ENCODE measurements at places on chromosomes 13 and 19. TPM values are rescaled to one million over a fixed set of nuclear protein-coding genes. Genes with fewer than 3 reads are reported as not detected.

GRCh38 chr13:113584870-113585671 is 518 bp downstream of the TFDP1 start:
- peak; percentile 71 for DNase-seq

DNA sequence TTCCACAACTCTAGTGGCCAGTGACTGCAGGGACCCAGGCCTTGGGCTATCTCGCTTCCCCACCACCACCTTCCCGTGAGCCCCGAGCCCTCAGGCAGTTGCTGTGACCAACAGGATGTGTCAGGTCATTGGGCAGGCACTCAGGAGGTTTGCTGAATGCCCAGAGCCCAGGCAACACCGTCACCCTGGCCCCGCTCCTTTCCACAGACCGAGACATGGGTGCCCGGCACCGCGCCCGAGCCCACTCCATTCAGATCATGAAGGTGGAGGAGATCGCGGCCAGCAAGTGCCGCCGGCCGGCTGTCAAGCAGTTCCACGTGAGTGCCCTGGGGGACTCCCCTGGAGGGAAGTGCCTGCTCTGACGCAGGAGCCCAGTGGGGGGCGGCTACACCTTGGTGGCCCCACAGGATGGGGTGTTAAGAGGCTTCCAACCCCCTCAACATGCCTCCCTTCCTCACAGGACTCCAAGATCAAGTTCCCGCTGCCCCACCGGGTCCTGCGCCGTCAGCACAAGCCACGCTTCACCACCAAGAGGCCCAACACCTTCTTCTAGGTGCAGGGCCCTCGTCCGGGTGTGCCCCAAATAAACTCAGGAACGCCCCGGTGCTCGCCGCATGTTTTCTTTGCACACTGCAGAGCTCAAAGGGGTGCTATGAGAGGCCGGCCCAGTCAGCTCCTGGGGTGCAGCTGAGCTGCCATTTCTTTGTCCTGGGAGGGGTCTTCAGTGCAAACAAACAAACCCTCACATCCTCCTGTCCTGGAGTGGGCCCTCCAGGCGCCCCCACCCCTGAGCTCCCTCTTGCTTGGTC is 3.2 kb downstream of the RPL18A start:
- no peak for DNase-seq

GRCh38 chr13:30193279-30194234 is 113.8 kb downstream of the KATNAL1 start:
- no peak for DNase-seq

- DNase-seq: no peak
Measured at GRCh38 chr19:16336571-16336970, 11.9 kb downstream of the KLF2 start.

GRCh38 chr19:31350693-31351055 is 1.4 kb upstream of the TSHZ3 start:
- no peak for DNase-seq

- no peak for DNase-seq
Measured at GRCh38 chr13:70311191-70311590, 202.9 kb upstream of the KLHL1 start.

- no peak for DNase-seq
Measured at GRCh38 chr13:73697166-73697565, 437.0 kb downstream of the KLF12 start.

- DNase-seq: no peak
Measured at GRCh38 chr13:43354153-43354945, 331.0 kb downstream of the DNAJC15 start.

- no peak for DNase-seq
Measured at GRCh38 chr13:110643768-110644421, 28.6 kb downstream of the NAXD start.

DNA sequence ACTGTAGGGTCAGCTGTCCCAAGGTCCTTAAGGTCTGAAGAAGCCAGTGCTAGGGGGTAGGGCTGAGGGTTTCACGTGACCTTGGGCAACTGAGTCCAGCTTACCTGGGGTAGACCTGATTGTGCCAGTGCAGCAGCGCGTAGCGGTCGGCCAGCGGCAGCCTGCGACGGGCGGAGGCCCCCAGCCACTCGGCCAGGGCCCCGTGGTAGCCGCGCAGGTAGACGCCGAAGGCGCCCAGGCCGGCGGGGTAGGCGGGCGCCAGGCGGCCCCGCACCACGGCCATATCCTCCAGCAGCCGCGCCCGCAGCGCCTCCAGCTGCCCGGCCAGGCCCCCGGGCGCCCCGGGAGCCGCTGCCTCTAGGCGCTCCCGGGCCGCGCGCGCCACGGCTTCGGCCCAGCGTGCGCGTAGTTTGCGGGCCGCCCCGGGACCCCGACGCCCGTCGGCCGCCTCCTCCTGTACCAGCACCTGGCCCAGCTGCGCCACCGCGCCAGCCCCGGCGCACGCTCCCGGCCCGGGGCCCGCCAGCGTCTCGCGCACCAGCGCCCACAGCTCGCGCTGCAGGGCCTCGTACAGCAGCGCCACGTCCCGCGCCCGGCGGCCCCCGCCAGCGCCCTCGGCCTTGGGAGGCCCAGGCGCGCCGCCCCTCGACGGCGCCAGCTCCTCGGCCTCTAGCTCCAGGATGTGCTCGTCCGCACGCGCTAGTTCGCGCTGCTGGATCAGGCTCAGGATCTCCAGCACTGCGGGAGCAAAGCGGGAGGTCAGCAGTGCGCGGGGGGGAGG is 10.9 kb downstream of the EXOC3L2 start:
- DNase-seq: no peak

DNA sequence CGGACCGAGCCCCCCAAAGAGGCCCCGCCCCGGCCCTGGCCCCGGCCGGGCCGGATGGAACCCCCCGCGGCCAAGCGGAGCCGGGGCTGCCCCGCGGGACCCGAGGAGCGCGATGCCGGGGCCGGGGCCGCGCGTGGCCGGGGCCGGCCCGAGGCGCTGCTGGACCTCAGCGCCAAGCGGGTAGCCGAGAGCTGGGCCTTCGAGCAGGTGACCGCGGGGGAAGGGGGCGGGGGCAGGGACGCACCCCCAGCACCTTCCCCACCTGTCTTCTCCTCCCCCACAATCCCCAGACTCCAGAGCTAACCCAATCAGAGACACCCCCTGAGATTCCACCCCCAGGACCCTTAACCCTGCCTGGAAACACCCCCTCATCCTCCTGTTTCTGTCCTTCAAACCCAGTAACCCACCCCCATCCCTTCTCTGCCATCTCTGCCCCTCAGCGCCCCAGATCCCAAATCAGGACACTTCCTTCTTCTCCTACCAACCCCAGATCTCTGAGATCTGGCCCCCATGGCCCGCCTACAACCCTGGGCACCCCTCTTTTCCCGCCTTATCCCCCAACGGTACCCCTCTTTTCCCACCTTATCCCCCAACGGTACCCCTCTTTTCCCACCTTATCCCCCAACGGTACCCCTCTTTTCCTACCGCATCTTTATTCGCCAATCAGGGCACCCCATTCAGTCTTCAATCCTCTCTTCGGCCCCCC is 505 bp downstream of the ZSWIM4 start:
- DNase-seq: no peak

DNA sequence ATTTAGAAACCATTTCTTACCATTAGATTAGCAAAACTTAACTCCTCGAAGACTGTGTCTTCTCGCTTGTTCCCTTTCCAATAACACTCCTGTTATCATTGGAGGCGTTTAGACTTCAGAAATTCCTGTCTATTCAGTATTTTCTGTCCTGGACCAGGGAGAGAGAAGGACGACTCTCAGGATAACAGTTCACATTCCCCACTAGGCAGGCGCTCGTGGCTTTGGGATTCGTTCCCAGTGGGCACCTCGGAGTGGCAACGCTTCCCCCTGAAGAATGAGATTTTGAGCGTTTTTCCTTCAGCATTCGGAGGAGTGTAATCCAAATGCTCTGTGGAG is 429 bp upstream of the ZNF225 start:
- no peak for DNase-seq

GRCh38 chr19:36207605-36208252 is 6.7 kb downstream of the ZNF565 start:
- no peak for DNase-seq

DNA sequence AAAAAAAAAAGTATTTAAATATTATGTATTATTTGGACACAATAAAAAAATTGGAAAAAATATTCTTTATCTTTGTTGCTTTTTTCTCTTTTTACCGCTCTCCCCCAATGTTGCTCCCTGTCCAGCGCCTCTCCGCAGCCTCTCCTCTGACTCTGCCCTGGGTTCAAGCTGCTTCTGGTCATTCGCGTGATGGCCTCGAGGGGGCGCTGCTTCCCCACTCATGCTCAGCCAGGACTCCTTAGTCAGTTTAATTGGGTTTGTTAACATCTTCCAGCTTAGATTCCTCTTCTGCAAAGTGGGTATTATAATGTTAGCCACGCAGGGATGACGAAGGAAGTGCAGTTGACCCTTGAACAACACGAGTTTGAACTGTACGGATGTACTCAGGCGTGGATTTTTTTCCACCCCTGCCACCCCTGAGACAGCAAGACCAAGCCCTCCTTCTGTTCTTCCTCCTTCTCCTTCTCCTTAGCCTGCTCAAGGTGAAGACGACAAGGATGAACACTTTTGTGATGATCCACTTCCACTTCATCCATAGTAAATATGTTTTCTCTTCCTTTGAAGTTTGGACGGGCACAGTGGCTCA is 4.9 kb upstream of the NWD1 start:
- DNase-seq: no peak

- DNase-seq: no peak
Measured at GRCh38 chr13:50867637-50867945, 24.1 kb upstream of the DLEU7 start.

GRCh38 chr13:31631071-31631470 is 108.3 kb upstream of the RXFP2 start:
- no peak for DNase-seq

GRCh38 chr19:22199171-22199570 is 2.4 kb upstream of the ZNF676 start:
- DNase-seq: no peak

The ZNF667 gene
- 4.5 TPM for total RNA-seq

The DHDH gene
- not detected for total RNA-seq

The OR7C1 gene
- total RNA-seq: 0.03 TPM

The SMIM17 gene
- total RNA-seq: not detected

The ZNF441 gene
- 5.8 TPM for total RNA-seq

The VAV1 gene
- total RNA-seq: 1.5 TPM

The MEGF8 gene
- 45.8 TPM for total RNA-seq

The STAP2 gene
- 0.83 TPM for total RNA-seq

The TSHZ3 gene
- 5.2 TPM for total RNA-seq

The THAP8 gene
- total RNA-seq: 3.9 TPM

The ALG5 gene
- 11.4 TPM for total RNA-seq

The PNMA8A gene
- 11.1 TPM for total RNA-seq

The MARCHF2 gene
- 84.3 TPM for total RNA-seq

Data from cardiac septum (tissue), 1 donor.